ENCODE measurements at places on chromosomes 5 and 9.

- DNase-seq: no peak
These were observed 217.4 kb downstream of the NMUR2 start for GRCh38 chr5:152187668-152188067.

GRCh38 chr5:130333089-130333488, 428.8 kb downstream of the CHSY3 start:
- DNase-seq: no peak

DNA sequence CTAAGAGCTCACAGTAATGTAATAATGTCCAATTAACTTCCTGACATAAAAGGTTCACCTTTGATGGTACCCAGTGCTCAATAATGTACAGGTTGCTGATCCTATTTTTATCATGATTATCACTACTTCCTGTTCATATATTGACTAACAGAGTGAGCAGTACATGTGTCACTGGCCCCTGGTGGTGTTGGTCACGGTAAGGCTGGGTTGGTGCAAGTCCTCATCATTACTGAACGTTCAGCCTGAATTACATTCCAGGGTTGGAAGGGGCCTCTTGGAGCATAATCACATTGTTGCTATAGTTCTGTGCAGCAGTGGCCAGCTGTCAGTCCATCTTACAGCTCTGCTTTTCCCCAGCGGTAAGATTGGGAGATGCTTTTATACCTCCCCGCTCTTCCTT, 24.2 kb upstream of the CKMT2 start:
- DNase-seq: no peak

- no peak for DNase-seq
These were observed 591.1 kb downstream of the SEMA5A start for GRCh38 chr5:8954801-8955200.

DNA sequence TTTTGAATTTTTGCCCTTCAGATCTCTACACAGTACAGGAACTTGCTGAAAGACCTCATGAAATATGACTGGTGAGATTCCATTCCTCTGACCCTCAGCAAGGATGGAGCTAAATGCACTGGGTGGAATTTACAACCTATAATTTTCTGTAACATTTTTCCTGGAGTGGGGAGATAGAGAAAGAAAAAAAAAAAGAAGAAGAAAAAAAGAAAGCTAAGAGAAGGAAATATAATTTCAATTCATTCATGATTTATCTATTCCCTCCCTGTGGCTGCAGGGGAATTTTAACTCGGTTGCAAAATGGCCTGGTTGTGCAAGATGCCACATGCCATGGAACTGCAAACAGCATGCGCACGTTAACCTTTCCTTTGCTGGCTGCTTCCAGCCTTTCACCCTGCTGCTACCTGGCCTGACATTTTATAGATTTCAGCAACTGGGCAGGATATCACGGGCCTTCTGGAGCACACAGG, 155.4 kb downstream of the FSTL4 start:
- no peak for DNase-seq

DNA sequence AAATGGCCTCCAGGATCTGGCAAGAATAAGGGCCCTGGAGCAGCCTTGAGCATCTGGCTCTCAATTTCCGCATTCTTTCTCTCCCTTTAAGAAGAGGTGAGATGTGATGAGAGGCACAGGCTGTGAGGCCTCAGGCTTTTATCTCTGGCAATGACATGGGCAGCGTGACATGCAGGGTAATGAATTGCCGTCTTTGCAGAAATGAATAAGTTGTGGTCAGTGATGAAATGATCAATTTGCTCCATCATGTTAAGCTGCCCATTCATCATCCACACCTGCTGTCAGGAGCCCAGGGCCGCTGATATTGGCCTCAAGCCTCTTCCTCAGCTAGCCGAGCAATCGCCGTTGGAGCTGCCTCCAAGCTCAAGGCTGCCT, 265.3 kb downstream of the TRIM32 start:
- DNase-seq: no peak

GRCh38 chr5:1814183-1815020, 13.2 kb downstream of the NDUFS6 start:
- no peak for DNase-seq

GRCh38 chr9:98665501-98665900, 43.2 kb downstream of the GABBR2 start:
- DNase-seq: no peak

- DNase-seq: peak; percentile 86
These were observed 1.4 kb upstream of the GLRX start for GRCh38 chr5:95823738-95824609.

DNA sequence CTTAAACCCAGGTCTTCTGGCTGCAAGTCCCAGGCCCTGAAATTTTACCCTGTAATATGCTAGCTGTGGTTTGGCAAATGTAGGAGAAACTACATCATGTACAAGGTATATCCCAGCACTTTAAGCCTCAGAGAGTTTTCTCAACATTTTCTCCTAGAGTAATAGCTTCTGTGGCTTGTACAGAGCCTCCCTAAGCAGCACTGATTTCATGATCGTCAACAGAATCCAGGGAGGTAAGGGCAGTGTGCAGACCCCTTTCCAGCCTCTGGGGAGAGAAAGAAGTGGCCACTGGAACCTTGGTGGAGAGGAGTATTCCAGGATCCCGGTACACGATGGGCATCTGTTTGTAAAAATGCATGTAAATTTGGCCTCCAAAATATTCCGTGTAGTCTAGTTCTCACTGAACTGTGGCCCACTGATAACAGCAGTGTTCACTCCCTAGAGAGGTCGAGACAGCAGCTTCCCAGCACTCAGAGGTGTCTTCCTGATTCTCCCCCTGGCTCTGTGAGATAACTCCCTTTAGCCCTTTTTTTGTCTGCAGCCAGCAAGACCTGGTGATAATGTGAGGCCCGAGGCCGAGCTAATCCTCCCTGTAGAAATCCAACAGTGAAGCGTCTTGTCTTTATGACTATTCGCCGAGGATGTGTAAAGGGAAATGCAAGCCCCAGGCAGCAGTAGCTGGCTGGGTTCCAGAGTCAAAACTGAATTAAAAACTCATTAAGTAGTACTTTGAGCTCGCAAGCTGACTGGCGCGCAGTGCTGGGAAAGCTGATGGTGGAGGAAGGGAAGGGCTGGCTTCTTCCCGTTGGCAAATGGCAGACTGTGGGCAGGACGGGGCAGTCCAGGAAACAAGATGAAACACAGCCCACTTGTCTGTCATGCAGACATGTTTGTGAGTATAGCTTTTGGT, 59.0 kb downstream of the MAP1B start:
- DNase-seq: peak; percentile 47

- DNase-seq: peak; percentile 85
These were observed 23.4 kb downstream of the SARDH start for GRCh38 chr9:133714606-133715294.

DNA sequence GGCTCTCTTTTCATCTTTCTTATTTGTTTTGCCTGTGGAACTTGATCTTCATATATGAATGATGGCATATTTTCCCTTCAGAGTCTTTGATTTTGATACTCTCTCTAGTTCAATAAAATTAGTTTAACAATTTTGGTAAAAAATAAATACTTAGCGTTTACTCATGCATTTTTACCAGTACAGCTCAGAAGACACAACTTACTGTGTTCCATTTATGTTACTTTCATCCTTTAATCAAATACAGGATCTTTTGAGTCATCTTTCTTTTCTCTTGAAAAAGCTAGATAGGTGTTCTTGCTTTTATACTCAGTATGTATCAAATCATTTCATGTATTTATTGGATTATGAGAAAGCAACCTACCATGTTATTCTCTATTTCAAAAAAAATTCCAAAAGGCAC, 47.1 kb upstream of the RICTOR start:
- no peak for DNase-seq

- no peak for DNase-seq
These were observed 586.1 kb upstream of the CDH6 start for GRCh38 chr5:30607301-30607894.

GRCh38 chr5:83368835-83369234, 102.7 kb upstream of the VCAN start:
- DNase-seq: no peak

Measured in large intestine (tissue), 12 donors.